Stimulated activated CD8-positive, alpha-beta memory T cell treated with anti-CD3 and anti-CD28 coated beads, Interleukin-4, amount 100 ng/mL, for 4 hours (primary cell): ENCODE measurements at places on chromosomes 12 and 14.
A peak's percentile ranks its signal among the peaks of the same experiment; 100 is the strongest.

GRCh38 chr12:68048648-68049297, 59.5 kb downstream of the IFNG-AS1 start:
- no peak for DNase-seq

GRCh38 chr12:91249054-91249453, 66.4 kb upstream of the DCN start:
- no peak for DNase-seq

DNA sequence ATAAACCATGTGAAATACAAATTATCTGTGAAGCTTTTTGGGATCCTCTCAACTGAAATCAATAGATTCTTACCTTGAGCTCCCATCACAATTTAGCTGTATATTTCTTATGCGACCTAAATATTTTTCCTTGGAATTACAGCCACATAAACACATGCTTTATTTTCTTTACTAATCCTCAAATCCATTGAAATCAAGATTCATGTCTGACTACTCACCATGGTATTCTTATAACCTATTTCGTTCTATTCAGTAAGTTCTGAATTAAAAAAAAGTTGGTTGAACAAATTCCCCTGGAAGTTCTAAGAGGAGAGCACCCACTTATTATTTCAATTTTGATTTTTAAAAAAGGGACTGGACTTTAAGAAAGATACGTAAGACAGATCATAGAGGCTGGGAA, 292.1 kb upstream of the ATP2B1 start:
- no peak for DNase-seq

DNA sequence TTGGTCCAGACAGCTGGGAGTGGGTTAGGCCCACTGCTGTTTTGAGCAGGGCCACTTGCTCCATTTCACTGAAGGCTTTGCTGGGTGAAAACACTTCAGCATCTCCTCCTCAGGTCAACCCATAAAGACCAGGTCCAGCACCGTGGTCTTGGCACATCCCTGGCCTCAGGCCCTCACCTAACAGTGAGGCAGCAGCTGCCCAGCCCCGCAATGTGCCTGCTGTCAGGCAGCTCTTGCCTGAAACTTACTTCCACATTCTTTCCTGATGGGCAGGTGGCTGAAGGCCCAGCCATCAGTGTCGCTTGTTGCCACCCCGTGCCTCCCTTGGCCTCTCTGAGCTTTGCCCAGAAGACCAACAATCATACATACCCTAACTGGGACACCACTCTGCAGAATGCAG, 54.4 kb downstream of the ANAPC7 start:
- no peak for DNase-seq

DNA sequence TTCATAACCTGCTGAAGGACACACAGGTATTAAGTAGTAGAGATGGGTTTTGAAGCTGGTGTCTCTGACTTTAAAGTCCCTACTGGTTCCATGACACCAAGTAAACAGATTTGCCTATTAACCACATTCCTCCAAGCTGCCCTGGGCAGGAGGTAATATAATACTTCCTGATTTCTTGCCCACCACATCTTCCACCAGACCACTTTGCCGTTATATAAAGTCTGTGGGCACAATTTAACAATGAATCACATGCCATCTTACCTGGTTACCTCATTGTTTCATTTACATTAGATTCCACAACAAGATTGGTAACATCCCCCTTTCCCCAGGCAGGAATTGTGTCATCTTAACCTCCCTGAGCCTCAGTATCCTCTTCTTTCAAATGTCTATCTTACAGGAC, 900 bp upstream of the LRRC23 start:
- no peak for DNase-seq

DNA sequence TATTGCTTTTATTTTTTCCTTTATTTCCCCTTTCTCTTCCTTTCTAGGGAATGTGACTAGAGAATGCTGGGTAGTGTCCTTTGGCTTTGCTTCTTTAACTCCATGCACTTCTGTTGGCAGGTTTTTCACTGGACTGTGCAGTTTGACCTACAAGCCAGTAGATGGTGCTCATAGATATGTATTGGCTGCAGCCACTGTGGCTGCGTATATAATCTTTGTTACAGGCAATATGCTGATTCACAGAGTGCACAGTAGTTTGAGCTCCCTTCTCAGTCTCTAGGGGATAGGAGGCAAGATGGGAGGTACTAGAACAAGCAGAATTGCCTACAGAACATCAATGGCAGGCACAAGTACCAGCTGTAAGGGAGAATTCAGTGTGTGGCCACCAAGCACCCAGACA, 503.5 kb downstream of the LRFN5 start:
- DNase-seq, result no peak

DNA sequence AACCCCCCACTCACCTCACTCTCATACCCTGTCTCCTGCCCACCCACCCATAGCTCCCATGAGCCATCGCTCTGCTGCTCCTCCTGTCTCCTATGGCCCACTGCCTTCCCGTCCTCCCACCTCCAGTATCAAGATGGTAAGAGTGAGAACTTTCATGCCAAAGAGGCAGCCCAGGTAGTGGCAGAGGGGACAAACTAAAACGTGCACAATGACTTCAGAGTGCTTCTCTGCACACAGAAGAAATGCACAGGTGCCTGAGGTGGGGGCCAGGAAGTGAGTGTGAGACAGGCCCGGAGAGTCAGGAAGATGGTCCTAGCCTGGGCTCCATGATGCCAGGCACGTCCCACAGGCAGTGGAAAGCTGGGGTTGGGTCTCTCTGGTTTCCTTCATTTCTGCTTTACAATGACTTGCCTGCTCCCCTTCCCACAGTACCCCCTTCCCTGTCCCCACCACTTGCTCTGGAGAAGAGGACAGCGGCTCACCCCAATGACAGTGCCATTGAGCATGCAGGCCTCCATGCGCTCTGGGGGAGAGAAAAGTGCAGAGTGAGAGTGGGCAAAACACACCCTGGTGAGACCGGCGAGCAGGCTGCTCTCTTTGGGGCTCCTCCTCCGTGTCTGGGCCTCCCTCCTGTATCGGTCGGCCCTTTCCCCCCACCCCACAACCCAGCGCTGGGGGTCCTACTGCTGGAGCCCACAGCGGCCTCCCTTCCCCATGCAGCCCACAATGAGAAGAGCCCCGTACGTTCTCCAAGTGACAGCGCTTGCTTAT, 22.8 kb upstream of the ANO2 start:
- no peak for DNase-seq

GRCh38 chr12:68487721-68488309, 122.9 kb upstream of the RAP1B start:
- no peak for DNase-seq

DNA sequence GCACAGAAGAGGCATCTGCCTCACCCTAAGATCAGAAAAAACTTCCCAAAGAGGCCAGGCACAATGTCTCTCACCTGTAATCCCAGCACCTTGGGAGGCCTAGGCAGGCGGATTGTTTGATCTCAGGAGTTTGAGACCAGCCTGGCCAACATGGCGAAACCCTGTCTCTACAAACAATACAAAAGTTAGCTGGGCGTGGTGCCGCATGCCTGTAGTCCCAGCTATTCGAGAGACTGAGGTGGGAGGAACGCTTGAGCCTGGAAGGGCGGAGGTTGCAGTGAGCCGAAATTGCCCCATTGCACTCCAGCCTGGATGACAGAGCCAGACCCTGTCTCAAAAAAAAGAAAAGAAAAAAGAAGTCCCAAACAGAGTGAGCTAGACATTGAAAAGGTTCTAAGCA, 4.5 kb downstream of the ZBTB1 start:
- DNase-seq, result no peak

DNA sequence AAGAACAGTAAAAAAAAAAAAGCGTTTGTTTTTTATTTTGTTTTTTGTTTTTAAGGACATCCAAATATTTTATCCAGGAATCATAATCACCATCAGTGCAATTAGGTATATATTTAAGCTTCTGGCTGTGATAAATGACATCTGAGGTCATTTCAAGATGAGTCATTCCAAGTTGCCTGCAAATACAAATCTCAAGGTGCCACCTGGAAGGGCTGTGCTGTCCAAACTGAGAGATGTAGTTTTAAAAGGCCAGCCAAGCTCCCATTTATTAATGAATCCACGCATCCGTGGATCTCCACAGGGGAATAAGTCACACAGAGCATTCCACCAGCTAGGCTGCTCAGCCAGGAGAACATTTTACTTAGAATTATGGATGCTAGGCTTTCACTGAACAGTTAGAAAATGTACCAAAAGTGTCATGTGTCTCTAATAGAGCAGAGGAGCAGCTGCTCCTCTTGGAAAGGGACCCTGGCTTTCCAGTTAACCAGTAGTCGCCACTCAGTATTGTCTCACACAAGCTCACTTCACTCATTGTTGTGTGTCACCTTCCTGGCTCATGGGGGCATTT, 1151.4 kb upstream of the TMEM132C start:
- DNase-seq, result no peak

DNA sequence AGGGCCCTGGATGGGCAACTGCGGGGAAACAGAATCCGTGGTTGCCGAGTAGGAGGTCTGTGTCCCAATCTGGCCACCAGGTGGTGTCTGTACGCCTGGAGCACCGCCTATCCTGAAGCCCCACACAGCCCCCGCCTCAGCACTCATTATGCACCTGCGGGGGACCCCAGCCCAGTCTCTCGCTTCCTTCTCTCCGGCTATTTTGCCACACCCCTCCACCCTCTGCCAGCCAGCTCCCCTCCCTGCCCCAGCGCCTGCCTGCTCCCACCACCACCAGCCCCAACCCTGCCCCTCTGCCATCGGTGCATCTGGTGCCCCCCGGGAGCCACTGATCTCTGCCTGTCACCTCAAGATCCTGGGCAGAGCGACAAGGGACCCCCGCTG, 2.2 kb upstream of the NXPH4 start:
- DNase-seq, result peak; percentile 34

DNA sequence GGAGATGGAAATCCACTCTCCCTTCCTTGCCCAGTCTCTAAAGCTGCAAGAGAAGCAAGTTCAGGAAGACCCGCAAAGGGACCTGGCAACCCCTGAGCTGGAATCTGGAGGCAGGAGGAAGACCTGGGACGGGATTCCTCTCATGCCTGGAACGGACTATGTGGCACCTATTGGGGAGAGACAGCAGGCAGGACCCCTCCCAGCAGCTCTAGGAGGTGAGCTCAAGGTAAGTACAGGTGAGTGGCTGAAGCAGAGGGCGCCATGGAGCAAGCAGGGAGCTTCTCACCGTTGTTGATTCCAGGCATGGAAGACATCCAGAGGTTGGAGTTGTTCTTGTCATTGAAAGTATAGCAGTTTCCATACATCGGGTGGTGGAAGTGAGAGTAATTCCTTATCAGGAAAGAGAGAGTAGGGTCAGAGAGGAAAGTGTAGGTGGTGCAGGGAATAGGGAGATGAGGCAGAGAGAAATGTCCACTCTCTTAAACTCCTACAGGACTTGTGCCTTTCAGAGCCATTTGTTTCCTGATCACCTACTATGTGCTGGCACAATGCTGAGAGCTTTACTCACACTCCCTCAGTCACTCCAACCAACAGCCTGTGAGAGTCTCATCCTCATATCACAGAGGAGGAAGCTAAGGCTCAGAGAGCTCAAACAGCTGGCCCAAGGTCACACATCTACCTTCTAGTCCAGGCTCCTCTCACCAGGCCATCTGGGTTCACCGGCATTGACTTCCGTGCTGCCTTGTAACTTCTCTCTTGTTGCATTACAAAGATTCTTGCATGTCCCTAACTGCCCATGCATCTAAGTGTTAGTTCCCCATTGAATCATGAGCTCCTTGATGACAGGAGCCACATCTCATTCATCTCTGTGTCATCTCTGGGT, 13.9 kb upstream of the TNFRSF1A start:
- no peak for DNase-seq

- no peak for DNase-seq
Observed at GRCh38 chr12:57535764-57536596, 11.0 kb downstream of the DCTN2 start.

- DNase-seq, result peak; percentile 23
Observed at GRCh38 chr12:95548539-95549391, 2.5 kb downstream of the USP44 start.

- no peak for DNase-seq
Observed at GRCh38 chr12:12722435-12723148, 5.4 kb downstream of the CDKN1B start.

- DNase-seq, result no peak
Observed at GRCh38 chr14:56515739-56516138, 63.9 kb upstream of the TMEM260 start.

DNA sequence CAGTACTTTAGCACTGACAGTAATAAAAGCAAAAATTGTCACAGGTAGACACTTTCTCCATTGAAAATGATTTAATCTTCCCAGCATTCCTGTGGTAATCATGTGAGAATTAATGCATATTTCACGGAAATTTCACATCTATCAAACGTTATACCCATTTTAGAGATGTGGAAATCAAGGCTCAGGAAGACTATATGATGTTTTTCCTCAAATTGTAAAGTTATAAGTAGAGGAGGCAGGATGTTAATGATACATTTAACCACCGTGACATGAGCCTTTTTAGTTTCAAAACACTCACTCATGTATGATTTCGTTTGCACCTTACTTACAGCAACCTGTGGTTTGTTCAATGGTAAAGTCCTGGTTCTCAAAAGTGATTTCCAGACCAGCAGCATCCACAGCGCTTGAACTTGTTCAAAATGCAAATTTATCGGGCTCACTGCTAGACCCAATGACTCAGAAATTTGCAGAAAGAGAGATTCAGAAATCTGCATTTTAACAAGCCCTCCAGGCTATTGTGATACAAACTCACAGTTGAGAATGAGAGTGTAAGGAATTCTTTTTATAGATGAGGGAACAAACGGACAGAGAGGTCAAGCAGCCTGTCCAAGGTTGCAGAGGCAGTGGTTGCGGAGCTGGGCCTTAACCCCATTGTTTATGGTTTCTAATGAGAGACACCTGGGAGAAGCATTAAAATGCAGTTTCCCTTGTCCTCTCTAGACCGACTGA, 654.8 kb upstream of the TBX3 start:
- DNase-seq, result no peak
